ENCODE measurements at places on chromosomes 1 and 21.
A peak's percentile ranks its signal among the peaks of the same experiment; 100 is the strongest.

DNA sequence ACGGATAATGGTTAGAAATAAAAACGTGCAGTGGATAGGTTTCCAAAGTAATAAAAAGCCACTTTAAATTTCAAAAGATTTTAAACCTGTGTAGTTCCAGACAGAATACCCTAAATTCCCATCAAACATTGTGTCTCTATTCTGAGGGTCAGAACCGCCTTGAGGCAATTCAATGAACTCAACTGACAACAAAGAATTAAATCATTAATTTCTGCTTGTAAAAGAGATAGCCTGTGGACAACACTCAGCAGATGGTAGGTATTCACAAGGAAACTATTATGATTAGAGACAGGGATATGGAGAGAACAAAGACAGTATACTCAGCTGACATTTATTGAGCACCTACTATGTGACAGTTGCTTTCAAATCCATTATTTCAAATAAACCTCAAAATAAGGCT, 35.1 kb upstream of the JUN start:
- no peak for DNase-seq

- DNase-seq = no peak
Observed at GRCh38 chr1:51313961-51314777, 16.2 kb downstream of the TTC39A start.

DNA sequence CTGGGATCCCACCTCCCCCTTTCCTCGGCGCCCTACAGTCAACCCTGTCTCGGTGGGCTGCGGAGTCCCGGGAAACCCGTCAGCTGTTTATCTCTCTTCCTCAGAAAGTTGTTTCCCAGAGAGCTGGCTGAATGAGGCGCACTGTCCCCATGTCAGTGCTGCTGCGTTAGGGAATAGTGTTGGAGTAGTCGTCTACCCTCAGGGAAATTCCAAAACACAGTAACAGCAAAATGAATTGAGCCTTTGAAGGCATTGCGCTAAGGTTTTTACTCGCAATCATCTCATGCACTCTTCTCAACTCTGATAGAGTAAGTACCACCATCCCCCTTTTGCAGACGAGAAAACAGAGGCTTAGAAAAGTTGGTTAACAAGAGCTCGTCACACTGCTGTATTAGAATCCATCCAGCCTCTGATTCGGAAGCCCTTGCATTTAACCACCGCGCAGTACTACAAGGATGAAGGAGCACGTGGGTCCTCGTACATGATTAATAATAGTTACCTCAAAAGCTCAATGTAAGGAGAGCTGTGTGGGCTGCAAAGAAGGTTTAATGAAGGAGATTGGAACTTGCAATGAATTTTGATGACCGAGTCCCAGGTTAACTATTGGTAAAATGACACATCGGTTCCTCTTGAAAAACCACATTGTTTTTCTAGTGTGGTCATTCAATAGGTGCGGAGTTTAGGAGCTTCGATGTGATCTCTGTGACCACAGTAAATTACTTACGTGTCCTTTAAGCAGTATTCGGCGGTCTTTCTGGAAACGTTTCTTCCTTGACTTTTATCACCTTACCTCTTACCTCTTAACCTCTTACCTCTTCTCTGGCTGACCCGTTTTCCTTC, 788 bp upstream of the EDEM3 start:
- peak; percentile 40 for DNase-seq

DNA sequence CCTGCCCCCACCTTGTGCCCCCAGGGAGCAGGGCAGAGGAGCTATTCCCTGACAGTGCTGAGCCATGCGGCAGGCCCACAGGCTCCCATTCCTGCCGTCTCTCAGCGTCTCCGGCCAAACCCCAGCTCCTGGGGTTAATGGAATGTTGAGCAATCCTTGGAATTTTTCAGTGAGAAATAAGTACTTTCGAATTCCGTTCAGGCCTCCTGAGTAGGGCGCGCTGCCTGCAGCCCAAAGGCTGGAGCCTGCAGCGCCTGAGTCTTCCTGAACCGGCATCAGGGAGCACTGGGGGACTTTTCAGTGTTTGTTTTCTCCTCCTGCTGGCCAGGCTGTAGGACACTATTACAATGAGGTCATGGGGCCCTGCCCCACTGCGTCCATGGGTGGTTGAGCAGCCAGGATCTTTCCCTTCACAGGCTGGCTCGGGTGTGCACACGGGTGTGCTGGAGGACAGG, 33.3 kb upstream of the CSF1 start:
- DNase-seq = no peak

- DNase-seq = no peak
Observed at GRCh38 chr21:38380481-38381137, 117.7 kb downstream of the ERG start.

DNA sequence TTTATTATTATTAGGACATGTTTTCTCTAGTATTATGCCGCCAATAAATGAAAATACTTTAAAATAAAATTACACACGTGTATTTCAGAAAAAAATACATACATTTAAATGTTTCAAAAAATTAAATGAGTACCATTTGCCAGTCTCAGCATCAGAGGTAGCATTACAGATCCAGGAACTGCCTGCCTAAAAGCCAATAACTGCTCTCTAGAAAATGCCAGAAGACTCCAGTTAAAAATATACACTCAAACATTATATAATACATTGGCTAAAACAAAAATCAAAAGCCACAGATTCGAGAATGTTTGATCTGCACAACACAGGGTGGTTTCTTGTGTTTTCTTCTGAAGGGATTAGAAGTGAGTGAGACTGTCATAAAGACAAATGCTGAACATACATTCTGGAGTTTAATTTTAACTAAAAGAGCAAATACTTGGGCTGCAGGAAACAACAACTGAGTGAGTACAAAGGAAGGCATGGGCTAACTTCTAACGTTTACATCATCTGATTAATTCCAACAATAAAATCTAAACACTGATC, 105.5 kb downstream of the RERE start:
- no peak for DNase-seq

- DNase-seq = no peak
Observed at GRCh38 chr21:41650526-41651145, 116.2 kb downstream of the RIPK4 start.

DNA sequence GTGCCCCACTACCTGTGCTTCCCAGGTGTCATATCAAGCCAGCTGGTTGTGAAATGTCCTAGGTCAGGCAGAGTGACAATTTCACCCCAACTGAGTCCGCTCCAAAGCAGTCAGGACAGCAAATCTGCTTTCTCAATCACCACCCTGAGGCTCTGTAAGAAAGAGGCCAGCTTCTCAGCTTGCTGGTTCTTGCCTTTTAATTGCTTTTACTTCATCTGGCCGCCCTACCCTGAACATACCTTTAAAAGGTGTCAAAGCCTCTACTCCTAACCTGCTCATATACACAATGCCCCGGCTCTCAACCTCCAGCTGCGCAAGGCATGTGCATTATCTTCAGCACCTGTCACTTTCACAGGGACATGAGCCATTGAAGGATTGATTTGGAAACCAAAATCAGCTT, 581.6 kb downstream of the NPHP4 start:
- DNase-seq = no peak

DNA sequence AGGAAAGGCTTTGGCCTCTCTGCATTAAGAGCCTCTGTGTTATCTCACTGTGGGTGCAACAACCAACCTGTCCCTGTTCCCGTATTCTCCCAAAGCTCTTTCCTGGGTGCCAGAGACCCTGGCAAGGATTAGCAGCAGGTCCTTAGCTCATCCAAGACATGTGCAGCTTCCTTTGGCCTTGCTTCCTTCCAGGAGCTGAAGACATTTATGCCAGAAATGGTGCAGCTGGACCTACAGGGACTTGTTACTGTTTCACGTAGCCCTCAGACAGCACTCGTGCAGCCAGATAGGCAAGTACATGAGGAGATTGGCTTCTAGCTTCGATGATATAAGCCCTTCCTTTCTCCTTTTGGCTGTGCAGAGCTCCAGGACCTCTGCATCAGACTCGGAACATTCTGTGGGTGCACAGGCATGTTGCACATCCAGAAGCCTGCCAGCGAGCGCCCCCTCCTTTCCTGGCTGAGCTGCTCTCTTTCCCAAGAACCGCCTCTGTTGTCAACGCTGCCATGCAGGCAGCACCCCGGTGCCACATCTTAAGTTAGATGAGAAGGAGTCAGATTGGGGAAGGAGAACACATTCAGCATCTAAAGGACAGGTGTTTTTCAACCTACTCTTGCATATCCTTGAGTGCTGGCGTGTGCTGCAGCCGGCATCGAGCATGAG, 284.5 kb upstream of the PLXNA2 start:
- no peak for DNase-seq

GRCh38 chr1:223394242-223394641, 1.0 kb downstream of the CCDC185 start:
- DNase-seq = no peak

- DNase-seq = no peak
Observed at GRCh38 chr1:56196839-56197238, 382.5 kb downstream of the PLPP3 start.

DNA sequence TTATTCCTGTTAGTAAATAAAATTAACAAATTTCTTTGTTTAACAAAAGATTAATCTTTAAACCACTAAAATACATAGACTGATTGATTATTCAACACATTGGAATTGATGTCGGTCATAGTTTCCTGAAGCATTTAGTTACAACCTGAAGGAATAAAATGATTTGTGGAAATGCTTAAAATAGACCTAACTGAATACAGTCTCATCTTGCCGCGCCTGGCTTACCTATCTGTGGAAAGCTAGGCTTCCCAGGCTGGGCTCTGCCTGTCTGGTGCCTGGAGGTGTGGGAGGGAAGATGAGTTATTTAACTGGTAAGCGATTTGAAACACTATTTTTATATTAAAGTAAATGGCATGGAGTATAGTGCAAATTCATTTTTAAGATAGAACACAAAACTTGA, 10.2 kb downstream of the RHOU start:
- no peak for DNase-seq

DNA sequence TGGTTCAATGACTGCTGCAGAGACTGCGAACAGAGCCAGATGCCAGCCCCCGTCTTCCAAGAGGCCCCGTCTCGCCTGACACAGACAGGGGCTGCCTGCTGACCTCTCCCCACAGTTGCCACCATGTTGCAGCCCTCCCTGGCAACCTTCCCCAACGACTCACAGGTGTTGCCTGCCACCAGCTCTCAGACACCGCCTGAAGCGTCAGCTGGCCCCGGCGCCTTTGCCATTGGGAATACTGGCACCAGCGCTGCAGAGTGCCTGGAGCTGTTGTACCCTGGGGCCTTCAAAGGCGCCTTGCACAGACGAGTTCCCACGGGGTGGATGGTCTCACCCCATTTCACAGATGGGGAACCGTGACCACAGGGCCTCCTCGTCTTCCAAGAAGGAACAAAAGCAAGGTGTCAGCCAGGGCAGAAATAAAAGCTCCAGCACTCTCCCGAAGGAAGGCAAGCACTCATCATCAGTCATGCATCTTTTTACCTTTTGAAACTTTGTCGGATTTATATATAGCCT, 167.0 kb downstream of the ADSS2 start:
- DNase-seq = no peak

- DNase-seq = no peak
Observed at GRCh38 chr1:93450321-93450720, 2.4 kb downstream of the FNBP1L start.

- peak; percentile 76 for DNase-seq
Observed at GRCh38 chr1:6423321-6423999, 1.1 kb upstream of the ESPN start.

DNA sequence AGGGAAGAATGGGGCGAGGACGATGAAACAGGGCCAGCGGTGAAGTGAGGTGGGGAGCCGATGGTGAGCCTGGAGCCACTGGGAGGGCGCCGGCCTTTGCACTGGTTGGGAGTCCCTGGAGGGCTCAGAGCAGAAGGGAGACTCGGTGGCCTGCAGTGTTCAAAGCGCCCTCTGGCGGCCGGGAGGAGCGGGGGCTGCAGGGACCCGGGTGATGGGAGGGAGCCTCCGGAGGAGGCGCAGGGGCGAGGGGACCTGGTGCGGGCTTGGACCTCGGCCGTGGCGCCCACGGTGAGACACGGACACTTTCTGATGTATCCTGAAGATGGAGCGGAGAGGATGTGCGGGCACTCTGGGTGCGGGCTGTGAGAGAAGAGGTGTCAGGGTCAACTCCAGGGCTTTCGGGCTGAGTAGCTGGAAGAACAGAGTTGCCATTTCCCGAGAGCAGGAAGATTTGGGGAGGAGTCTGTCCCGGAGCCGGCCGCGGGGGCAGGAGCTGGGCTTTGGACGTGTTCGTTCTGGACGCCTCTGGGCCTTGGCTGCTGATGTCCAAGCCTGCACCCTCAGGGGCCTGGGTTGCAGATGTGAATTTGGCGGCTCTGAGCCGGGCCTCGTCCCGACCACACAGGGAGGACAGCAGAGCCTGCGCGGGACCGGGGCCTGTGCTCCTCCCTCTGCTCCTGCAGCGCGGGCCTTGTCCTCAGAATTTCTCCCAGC, 29.7 kb downstream of the HEYL start:
- DNase-seq = peak; percentile 65

- peak; percentile 26 for DNase-seq
Observed at GRCh38 chr1:203172184-203173010, 3.2 kb downstream of the MYBPH start.

DNA sequence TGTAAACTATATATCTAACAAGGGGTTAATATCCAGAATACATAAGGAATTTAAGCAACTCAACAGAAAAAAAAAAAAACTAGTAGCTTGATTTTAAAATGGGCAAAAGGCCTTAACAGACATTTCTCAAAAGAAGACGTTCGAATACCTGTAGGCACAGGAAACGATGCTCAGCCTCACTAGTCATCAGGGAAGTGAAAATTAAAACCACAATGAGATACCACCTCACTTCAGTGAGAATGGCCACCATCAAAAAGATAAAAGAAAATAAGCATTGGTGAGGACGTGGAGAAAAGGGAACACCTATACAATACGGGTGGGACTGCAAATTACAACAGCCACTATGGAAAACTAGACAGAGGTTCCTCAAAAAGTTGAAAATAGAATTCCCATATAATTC, 37.3 kb downstream of the NPHP4 start:
- peak; percentile 13 for DNase-seq

DNA sequence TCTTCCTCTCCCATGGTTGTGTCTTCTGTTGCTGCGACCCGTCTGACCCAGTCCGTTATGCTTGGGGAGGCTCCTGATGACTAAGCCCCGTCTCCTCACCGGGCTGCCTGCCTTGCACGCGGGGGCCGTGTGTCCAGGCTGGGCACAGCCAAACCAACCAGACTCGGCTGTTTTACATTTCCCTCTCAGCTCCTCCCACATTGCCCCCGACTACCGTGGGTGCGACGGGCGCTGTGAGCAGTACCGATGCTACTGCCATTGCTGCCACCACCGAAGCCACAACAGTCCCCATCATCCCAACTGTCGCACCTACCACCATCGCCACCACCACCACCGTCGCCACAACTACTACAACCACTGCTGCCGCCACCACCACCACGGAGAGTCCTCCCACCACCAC, 46.0 kb upstream of the CNTN2 start:
- no peak for DNase-seq
